Midbrain (tissue), 1 donor: ENCODE measurements at places on chromosomes 2 and 18.

- DNase-seq = no peak
These were observed 195.0 kb downstream of the LOXHD1 start for GRCh38 chr18:46461993-46462392.

DNA sequence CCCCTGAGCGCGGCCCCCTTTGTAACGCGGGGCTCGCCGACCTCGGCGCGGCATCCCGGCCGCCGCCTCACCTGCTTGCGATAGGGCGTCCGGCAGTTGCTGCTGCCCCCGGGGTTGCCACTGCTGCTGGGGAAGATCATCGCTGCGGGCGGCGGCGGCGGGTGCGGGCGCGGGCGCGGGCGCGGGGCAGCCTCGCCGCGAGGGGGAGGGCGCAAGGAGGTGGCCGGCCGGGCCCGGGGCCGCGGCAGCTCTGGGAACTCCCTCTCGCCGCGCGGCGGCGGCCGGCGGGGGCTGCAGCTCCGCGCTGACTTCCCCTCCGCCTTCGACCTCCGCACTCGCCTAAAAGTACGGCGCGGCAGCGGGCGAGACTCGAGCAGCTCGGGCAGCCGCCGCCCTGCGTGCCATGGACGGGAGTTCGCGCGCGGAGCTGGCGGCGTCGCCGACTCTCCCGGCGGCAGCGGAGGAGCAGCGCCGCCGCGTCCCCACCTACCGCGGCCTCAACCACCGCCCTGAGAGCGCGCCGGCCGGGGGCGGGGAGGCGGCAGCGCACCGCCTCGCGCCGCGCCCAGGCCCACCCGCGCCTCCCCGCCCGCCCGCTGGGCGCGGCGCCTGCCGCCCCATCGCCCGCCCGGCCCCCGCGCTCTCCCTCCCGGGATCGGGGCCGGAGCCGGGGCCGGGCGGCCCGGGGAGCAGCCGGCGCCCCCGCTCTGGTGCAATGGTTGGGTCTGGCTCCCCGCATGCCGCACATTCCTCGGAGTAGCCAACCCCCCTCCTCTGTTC, 86.0 kb downstream of the RBMS1 start:
- peak; percentile 32 for DNase-seq

GRCh38 chr2:24766609-24767008, 26.6 kb downstream of the PTRHD1 start:
- DNase-seq = no peak

- no peak for DNase-seq
These were observed 265.3 kb downstream of the SETBP1 start for GRCh38 chr18:44945888-44946401.

GRCh38 chr2:172373076-172373475, 54.3 kb upstream of the ITGA6 start:
- no peak for DNase-seq

- DNase-seq = no peak
These were observed 215.4 kb downstream of the ZBTB7C start for GRCh38 chr18:48193521-48194492.

DNA sequence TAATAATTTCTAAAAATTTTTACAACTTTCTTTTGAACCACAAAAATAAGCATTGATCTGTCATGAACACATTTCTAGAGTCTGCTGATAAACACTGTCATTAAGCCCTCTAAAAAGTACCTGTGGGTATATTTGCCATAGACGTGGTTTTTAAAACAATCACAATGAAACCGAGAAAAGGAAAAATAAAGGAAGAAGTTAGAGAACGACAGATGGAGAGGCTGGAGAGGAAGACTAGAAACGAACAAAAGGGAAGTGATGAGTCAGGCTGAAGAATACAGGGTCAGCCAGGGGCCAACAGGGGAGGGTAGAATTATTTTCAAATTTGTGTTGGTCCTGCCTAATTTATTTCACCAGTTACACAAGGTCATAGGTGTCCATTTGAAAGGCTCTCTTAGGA, 62.0 kb downstream of the MYL12B start:
- no peak for DNase-seq

DNA sequence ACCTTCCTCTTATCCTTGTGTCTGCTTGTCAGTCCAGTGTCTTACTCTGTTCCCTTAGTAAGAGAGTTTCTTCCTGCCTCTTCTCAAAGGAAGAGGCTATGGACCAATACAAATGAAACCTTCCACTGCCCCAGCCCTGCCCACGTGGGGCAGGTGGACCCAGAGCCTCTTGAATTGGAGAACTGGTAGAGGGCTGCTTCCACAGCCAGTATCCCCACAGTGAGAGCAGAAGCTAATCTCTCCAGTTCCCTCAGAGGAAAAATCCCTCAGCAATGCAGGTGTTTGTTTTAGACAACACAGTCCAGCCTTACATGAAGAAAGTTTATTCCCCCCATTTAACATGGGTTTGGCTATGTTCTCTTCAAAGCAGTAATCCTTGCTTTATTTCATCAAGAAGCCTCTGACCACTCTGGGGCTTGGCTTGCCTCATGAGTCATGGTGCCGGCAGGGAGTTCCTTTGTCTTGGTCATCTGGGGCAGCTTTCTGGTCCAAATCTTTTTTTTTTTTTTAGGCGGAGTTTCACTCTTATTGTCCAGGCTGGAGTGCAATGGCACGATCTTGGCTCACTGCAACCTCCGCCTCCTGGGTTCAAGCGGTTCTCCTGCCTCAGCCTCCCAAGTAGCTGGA, 6.5 kb upstream of the CYBRD1 start:
- no peak for DNase-seq

DNA sequence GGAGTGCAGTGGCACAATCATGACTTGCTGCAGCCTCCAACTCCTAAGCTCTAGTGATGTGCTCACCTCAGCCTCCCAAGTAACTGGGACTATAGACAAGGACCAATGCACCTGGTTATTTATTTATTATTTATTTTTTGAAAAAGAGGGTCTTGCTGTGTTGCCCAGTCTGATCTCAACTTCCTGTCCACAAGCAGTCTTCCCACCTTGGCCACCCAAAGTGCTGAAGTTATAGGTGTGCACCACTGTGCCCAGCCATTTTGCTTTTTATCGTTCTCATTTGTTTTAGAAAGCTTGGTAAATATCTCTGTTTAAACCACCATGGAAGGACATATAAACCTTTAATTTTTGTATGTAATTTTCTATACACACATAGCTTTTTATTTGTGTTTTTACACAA, 74.2 kb downstream of the SMCHD1 start:
- no peak for DNase-seq

GRCh38 chr2:209411718-209412117, 12.1 kb upstream of the MAP2 start:
- no peak for DNase-seq

GRCh38 chr18:8744656-8745055, 39.3 kb downstream of the MTCL1 start:
- DNase-seq = no peak

- DNase-seq = no peak
These were observed 24.4 kb downstream of the CRYGD start for GRCh38 chr2:208099682-208100470.

- no peak for DNase-seq
These were observed 9.5 kb downstream of the SEPTIN2 start for GRCh38 chr2:241325257-241325656.

DNA sequence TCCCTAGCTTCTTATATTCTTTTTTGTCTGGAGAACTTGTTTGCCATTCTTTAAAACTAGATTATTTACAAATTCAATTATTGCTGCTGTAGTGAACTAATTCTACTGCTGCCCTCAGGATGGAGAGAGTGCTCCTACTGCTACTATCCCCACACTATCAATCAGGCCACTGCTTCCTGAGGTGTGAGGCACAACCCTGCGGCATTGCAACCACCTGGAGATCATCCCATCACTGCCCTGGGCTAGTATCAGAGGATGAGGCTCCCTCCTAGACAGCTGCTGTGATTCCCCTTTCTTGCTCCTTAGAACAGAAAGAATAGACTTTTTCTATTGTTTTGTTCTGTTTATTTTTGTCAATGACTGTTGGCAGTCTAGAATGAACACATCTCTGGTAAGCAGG, 146.6 kb downstream of the CDH19 start:
- DNase-seq = no peak

DNA sequence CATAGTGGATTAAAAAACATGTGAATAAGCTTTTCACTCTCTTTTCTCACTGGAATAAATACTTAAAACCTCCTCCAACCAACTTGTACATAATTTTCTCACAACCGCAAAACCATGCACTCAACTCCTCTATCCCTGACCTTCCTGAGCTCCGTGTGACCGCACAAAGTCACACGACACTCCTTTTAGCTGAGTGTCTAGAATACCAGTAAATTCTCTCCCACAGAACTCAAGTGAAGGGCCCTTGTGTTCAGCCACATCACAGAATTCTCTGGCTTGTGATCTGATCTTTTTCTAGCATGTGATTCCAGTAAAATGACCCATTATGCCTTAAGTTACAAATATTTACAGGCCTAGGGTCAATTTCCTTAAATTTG, 91.2 kb upstream of the ARL4C start:
- no peak for DNase-seq

- DNase-seq = no peak
These were observed 630.6 kb upstream of the ZNF804A start for GRCh38 chr2:183967756-183968155.

DNA sequence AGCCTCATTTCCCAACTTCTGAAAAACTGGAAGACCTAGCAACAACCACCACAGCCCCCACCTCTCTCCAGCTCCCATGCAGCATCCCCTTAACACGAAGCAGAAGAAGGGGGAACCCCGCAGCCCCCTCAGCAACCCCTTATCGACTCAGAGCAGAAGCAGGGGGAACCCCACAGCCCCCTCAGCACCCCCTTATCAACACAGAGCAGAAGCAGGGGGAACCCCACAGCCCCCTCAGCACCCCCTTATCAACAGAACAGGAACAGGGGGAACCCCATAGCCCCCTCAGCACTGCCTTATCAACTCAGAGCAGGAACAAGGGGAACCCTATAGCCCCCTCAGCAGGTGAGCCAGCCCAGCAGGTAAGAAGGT, 6.7 kb downstream of the SLC66A2 start:
- no peak for DNase-seq
